ENCODE measurements at places on chromosomes 4 and X.

DNA sequence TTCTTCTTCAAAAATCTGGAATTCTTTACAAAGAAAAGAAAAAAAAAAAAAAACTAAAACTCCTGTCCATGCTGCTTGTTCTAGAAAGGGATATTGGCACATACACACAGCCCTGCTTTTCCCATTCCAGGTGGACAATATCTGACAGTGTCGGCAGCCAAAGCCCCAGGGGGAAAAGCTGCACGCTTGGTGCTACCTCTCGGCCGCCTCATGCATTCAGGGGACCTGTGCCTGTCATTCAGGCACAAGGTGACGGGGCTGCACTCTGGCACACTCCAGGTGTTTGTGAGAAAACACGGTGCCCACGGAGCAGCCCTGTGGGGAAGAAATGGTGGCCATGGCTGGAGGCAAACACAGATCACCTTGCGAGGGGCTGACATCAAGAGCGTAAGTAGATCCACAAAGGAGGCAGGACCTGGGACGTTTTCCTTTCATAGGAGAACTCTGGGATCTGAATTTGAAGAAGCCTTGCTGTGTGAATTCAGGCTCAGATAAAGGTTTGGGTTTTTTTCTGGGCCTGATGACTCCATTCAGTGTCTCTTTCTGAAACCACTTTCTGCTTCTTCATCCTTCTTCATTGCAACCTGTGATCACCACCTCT, 71.9 kb downstream of the NPNT start:
- no peak for DNase-seq

- DNase-seq, result no peak
These were observed 41.0 kb downstream of the WWC2 start for GRCh38 chr4:183139972-183140570.

- no peak for DNase-seq
These were observed 3.7 kb upstream of the SETD7 start for GRCh38 chr4:139559687-139560086.

- no peak for DNase-seq
These were observed 32.0 kb downstream of the BCLAF3 start for GRCh38 chrX:19958552-19959486.

GRCh38 chr4:138189206-138189605, 52.9 kb downstream of the SLC7A11 start:
- no peak for DNase-seq

GRCh38 chr4:45438047-45438446, 685.8 kb downstream of the GABRG1 start:
- DNase-seq, result no peak

- no peak for DNase-seq
These were observed 527.3 kb downstream of the GABRG1 start for GRCh38 chr4:45596379-45597101.

DNA sequence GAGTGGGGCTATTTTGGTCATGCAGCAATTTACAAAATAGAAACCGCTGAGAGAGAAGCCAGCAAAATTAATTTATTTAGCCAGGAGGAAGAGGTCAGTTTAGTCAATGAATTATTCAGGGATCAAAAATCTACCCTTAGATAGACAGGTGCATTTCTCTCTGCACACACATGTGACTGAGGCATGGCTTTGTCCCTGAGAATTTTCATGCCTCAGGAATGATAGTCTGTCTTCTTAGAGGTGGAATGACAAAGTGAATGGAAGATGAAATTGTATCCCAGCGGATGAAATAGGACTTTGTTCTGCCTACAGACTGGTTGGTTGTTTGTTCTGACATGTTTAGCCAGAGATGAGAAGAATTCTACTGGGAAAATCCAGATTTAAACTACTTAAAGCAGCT, 46.0 kb downstream of the ANKRD50 start:
- DNase-seq, result no peak

GRCh38 chr4:61320154-61320553, 120.0 kb downstream of the ADGRL3 start:
- no peak for DNase-seq

GRCh38 chrX:120726294-120726693, 96.4 kb upstream of the C1GALT1C1 start:
- DNase-seq, result no peak

- no peak for DNase-seq
These were observed 24.1 kb downstream of the FRMPD4 start for GRCh38 chrX:12162420-12162819.

DNA sequence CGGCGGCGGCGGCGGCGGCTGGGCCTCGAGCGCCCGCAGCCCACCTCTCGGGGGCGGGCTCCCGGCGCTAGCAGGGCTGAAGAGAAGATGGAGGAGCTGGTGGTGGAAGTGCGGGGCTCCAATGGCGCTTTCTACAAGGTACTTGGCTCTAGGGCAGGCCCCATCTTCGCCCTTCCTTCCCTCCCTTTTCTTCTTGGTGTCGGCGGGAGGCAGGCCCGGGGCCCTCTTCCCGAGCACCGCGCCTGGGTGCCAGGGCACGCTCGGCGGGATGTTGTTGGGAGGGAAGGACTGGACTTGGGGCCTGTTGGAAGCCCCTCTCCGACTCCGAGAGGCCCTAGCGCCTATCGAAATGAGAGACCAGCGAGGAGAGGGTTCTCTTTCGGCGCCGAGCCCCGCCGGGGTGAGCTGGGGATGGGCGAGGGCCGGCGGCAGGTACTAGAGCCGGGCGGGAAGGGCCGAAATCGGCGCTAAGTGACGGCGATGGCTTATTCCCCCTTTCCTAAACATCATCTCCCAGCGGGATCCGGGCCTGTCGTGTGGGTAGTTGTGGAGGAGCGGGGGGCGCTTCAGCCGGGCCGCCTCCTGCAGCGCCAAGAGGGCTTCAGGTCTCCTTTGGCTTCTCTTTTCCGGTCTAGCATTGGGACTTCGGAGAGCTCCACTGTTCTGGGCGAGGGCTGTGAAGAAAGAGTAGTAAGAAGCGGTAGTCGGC, 528 bp downstream of the FMR1 start:
- DNase-seq, result no peak

- peak; percentile 32 for DNase-seq
These were observed 1.7 kb upstream of the GPR143 start for GRCh38 chrX:9767375-9767774.

- DNase-seq, result no peak
These were observed 129.5 kb upstream of the KLF3 start for GRCh38 chr4:38534344-38535045.

DNA sequence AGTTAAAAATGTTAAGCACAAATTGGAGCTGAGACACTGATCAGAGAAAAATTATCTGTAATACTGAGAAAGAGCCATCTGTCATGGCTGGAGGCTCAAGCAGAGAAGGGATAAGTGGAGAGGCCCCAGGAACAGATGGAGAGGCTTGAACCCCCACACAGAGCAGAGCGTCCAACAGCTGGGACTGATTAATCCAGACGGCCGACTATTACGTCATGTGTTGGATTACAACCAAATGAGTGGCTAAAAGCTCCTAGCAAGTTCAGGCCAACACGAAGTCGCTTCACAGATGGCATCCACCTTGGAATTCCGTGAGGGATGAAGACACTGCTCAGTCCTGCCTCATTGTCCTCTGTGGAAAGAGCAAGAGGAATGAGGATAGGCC, 57.7 kb upstream of the ATXN3L start:
- DNase-seq, result no peak

DNA sequence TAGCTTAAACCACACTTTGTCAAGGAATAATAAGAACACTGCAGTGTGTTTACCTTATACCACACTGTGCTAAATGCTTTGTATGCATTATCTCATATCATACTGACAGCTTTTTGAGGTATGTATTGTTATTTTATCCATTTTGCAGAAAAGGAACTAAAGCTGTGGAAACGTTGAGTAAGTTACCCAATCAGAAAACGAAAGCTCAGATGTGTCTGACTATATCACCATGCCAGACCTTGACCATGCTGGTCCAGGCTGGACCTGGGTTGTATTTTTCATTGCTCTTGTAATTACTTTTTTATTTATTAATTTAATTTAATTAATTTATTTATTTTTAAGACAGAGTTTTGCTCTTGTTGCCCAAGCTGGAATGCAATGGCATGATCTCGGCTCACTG, 2.1 kb downstream of the HSD17B11 start:
- DNase-seq, result no peak

- DNase-seq, result no peak
These were observed 546.4 kb upstream of the HTR2C start for GRCh38 chrX:114037515-114037914.

DNA sequence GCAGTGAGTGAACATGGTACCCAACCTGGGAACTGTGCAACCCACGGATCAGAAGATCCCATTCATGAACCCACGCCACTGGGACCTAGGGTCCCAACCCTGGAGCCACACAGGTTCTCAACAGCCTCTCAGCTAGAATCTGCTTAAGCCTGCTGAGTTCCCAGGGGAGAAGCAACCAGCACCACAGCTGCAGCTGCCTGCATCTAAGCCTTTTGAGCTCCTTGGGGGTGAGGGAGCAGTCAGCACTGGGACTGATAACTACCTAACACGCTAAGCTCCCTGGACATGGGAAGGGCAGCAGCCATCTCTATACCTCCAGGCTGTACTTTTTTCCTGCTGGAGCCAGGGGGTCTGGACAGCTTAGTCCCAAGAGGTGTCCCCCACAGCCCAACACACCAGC, 179.3 kb downstream of the IL15 start:
- no peak for DNase-seq

GRCh38 chr4:155007660-155008176, 200.7 kb upstream of the NPY2R start:
- DNase-seq, result no peak

GRCh38 chr4:127403471-127404084, 229.2 kb upstream of the INTU start:
- no peak for DNase-seq

Data from NCI-H1436 treated with DMSO at 0.1 percent for 48 hours (cell line).